ENCODE measurements at places on chromosomes 16 and 17.

- H3K36me3 ChIP-seq, result peaks cover 54% of the 10 kb centered on the region
- no peak overlapping the region for H3K4me3 ChIP-seq
- H3K27me3 ChIP-seq, result no peaks in the 10 kb centered on the region
- peaks cover 11% of the 10 kb centered on the region for H3K4me1 ChIP-seq
Measured at GRCh38 chr17:787641-788221, 5.6 kb downstream of the MRM3 start.

DNA sequence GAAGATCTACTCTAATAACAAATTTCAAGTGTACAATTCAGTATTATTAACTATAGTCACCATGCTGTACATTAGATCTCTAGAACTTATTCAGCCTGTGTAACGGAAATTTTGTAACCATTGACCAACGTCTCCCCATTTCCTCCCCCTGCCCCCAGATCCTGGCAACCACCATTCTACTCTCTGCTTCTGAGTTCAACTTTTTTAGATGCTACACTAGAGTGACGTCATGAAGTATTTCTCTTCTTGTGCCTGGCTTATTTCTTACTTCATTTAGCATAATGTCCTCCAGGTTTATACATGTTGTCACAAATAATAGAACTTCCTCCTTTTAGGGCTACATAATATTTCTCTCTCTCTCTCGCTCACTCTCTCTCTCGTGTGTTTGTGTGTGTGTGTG lies 157.5 kb downstream of the ANKFN1 start:
- H3K27ac ChIP-seq, result no peak overlapping the region
- no peaks in the 10 kb centered on the region for H3K36me3 ChIP-seq

- H3K27me3 ChIP-seq, result peaks cover 4% of the 10 kb centered on the region
- H3K36me3 ChIP-seq, result no peaks in the 10 kb centered on the region
- no peak within 1 kb of the TSS for H3K27ac ChIP-seq
Measured at GRCh38 chr17:79730769-79731483, at the start of gene ENPP7. ENPP7 (plus strand) TSS chr17:79730943; CDS start chr17:79731140, 197 bp downstream.

DNA sequence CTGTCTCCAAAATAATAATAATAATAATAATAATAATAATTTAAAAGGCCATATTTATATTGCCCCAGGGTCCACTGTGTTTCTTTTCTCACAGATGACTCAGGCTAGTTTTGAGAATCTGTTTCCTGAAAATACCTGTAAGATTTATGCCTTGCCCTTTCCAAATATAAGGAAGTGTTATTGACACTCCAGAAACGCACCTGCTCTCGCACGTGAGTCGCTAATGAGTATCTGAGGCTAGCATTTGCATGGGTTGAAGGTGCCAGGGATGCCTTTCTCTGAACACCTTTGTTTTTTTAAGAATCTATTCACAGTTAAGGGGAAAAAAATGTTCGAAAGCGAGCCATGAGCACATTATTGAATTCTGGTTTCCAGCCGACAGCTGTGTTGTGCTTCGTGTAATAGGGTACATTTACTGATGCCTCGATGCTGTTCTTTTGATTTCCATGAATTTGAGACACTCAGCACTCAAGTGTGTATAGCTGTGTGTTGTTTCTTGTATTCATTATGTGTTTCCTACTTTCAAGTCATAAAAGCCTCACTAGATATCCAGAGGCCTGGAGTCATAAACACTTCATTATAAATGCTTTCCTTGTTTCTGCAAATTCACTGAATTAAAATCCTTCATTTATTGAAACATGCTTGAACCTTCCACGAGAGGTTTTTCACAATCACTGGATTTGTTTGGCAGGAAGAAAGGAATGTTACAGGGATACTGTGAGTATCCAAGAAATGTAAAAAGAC lies 45.0 kb upstream of the NOL11 start:
- H3K4me3 ChIP-seq, result no peak overlapping the region
- no peaks in the 10 kb centered on the region for H3K27me3 ChIP-seq
- DNase-seq, result no peak
- no peak overlapping the region for H3K27ac ChIP-seq

- H3K27ac ChIP-seq, result no peak overlapping the region
- H3K4me3 ChIP-seq, result no peak overlapping the region
Measured at GRCh38 chr17:11628374-11628773, 30.1 kb downstream of the DNAH9 start.

DNA sequence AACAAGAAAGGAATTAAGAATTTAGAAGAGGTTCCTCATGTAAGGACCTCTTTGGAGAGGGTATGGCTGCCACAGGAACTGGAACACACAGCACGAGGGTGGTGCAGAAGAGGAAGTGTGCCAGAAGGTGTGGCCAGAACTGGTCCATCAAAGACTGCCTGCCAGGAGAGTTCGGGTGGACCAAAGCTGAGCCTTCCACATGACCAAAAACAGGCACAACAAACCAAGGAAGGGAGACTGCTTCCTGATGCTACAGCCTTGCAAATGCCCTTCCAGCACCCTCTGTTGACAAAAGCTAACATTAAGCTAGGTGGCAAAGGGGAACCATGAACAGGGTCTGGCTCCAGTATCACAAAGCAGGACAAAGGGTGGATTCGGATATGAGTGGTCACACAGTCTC lies 125.8 kb upstream of the TMEM97 start:
- H3K27me3 ChIP-seq, result no peaks in the 10 kb centered on the region
- no peaks in the 10 kb centered on the region for H3K4me1 ChIP-seq
- H3K4me3 ChIP-seq, result no peak overlapping the region
- H3K36me3 ChIP-seq, result peaks cover 8% of the 10 kb centered on the region

- no peak overlapping the region for H3K4me3 ChIP-seq
- H3K4me1 ChIP-seq, result no peaks in the 10 kb centered on the region
- no peaks in the 10 kb centered on the region for H3K27me3 ChIP-seq
Measured at GRCh38 chr17:72165192-72165866, 44.5 kb downstream of the SOX9 start.

DNA sequence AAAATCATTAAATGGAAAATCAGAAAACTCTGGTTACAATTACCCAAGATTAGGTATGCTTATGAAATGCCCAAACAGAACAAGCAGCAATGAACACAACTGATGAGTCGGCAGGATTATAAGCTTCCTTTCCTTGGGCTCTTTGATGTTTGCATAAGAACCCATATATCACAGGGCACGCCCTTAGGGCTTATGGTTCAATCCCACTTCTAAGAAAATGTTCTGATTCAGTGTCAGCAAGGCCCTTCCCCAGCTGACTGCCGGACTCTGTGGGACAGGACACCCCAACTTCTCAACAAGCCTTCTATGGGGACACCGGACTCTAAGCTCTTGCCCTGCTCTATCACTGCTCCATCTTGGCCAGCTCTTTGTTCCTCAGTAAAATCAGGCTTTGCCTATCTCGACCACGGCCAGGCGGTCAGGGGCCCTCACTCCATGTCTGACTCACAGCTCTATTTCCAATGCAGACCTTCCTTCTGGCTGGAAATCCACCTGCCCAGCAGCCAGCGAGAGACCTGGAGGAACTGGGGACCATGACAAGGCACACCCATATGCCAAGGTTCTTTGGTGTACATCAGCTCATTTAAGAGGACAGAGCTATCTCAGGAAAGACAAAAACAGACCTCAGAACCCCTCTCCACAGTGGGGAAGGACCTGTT lies 26.8 kb downstream of the LITAFD start:
- no peaks in the 10 kb centered on the region for H3K27me3 ChIP-seq
- no peak for DNase-seq
- H3K27ac ChIP-seq, result no peak overlapping the region
- no peak overlapping the region for H3K4me3 ChIP-seq
- H3K4me1 ChIP-seq, result peaks cover 3% of the 10 kb centered on the region
- H3K36me3 ChIP-seq, result peaks cover 92% of the 10 kb centered on the region

- no peak overlapping the region for H3K27ac ChIP-seq
- H3K4me3 ChIP-seq, result no peak overlapping the region
- DNase-seq, result no peak
- no peaks in the 10 kb centered on the region for H3K36me3 ChIP-seq
- no peaks in the 10 kb centered on the region for H3K27me3 ChIP-seq
- no peaks in the 10 kb centered on the region for H3K4me1 ChIP-seq
Measured at GRCh38 chr16:58638148-58639036, 8.8 kb upstream of the CNOT1 start.

DNA sequence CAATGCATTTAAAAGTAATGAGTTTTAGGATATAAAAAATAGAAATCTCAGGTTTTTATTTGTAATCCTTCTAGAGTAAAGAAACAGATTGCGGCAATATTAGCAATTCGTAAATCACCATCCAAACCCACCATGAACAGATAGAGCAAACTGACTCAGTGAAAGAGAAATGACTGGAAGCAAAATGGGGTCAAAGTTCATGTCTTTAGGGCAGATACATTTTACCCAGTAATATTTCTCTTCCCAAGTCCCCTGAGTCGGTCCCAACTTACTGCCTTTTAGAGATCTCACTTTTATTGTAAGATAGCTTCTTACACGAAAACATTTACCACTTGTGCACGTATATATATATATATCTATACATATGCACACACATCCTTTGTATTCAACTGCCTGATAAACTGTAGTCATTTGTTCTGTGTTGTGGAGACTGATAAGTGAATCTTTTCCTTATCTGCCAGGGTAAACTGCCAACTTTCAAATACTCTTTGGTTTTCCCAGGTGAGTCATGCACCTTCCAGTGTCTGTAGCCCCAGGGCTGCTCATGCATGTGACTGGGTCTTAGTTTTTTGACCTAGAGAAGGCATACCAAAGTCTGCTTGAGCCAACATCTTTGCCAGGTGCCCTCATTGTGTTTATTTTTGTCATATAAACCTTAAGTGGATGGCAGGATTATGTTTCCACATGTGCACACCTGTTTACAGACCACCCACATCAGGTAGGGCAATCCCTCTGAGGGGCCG lies 7.8 kb upstream of the IRF8 start:
- DNase-seq, result no peak
- no peaks in the 10 kb centered on the region for H3K36me3 ChIP-seq
- peaks cover 2% of the 10 kb centered on the region for H3K27me3 ChIP-seq
- H3K4me1 ChIP-seq, result no peaks in the 10 kb centered on the region
- no peak overlapping the region for H3K27ac ChIP-seq

DNA sequence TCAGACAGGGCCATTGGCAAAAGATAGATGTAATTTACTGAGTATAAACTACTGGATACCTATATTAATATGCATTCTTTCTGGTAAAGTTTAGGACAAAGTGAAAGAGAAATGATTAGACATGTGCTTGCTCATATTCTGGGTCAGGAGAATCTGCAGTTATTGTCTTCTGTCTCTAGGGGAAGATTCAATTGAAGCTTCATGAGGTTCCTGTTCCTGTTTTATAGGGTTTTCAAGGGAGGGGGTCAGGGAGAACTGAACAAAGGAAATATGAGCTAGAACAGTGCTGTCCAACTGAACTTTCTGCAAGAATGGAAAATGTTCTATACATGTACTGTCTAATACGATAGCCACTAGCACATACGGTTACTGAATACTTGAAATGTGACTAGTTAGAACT lies 59.3 kb upstream of the CORO6 start:
- peaks cover 4% of the 10 kb centered on the region for H3K36me3 ChIP-seq
- H3K27me3 ChIP-seq, result no peaks in the 10 kb centered on the region
- DNase-seq, result no peak
- peaks cover 7% of the 10 kb centered on the region for H3K4me1 ChIP-seq

DNA sequence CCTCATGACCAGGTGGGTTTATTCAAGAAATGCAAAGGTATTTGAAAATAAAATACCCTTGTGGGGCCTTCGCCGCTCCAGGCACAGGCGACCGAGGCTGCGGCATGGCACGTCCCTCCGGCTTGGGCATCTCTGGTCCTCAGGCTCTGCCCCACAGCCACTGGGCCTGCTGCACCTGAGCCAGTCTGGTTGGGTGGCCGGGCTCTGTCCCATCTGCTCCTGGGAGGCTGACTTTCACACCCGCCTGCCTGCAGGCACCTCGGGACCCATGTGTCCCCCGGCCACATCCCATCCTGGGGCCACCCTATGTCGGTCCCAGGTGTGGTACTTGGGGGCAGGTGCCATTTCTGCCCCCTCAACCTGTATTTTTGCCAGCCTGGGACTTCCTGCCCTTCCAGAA lies 20.9 kb downstream of the OSBPL7 start:
- no peaks in the 10 kb centered on the region for H3K4me1 ChIP-seq
- H3K27me3 ChIP-seq, result peaks cover 10% of the 10 kb centered on the region
- H3K27ac ChIP-seq, result no peak overlapping the region
- H3K4me3 ChIP-seq, result no peak overlapping the region
- no peaks in the 10 kb centered on the region for H3K36me3 ChIP-seq

DNA sequence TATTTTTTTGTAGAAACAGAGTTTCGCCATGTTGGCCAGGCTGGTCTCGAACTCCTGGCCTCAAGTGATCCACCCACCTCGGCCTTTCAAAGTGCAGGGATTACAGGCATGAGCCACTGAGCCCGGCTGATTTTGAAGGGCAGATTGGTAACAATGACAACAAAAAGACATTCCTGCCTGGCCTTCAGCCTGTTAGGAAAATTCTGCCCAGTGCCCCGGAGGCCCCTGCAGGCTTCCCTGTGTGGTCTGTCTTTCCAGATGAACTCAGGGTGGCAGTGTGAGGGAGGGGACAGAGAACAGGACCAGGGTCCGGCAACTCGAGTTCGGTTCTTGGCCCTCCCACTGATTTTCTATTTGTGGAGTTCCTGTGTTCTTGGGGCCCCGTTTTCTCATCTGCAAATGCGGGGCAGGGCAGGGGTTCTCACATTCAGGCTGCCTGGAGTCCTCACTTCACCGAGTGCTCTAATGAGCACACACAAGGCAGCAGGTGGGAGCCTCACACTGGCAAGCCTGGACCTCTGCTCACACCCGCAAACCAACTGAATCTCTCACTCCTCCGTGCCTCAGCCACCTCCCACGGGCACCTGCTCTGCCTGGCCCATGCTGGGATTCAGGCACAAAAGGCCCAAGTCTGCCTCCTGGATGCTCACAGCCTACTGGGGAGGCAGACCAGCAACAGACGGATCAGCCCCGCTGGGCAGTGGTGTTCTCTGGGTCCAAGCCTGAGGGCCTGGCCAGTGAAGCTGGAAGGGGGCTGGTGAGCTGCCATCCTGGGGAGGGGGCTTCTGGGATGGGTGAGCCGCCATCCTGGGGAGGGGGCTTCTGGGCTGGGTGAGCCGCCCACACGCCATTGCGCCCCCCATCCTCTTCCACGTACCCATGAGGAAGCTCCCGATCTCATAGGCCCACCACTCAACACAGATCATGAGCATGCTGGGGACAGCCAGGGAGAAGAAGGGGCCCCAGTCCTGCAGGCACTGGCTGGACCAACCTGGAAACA lies 10.3 kb downstream of the SLC47A2 start:
- DNase-seq, result no peak
- H3K4me3 ChIP-seq, result no peak overlapping the region
- H3K27me3 ChIP-seq, result no peaks in the 10 kb centered on the region
- H3K27ac ChIP-seq, result no peak overlapping the region

- no peak overlapping the region for H3K27ac ChIP-seq
- DNase-seq, result no peak
- no peaks in the 10 kb centered on the region for H3K36me3 ChIP-seq
- no peaks in the 10 kb centered on the region for H3K4me1 ChIP-seq
- no peak overlapping the region for H3K4me3 ChIP-seq
Measured at GRCh38 chr17:3529817-3530741, 27.5 kb downstream of the TRPV3 start.

GRCh38 chr16:25950586-25951281 lies 259.0 kb downstream of the HS3ST4 start:
- H3K27me3 ChIP-seq, result no peaks in the 10 kb centered on the region
- no peak for DNase-seq
- H3K4me3 ChIP-seq, result no peak overlapping the region
- H3K4me1 ChIP-seq, result no peaks in the 10 kb centered on the region
- H3K27ac ChIP-seq, result no peak overlapping the region
